ENCODE measurements at places on chromosomes 7 and 10. TPM values are rescaled to one million over a fixed set of nuclear protein-coding genes. Genes with fewer than 3 reads are reported as not detected.

ASIC3 gene
- total RNA-seq: 1.3 TPM

C1QL3 gene
- total RNA-seq: not detected

NACAD gene
- 3.2 TPM for total RNA-seq

MMD2 gene
- not detected for total RNA-seq

DNA sequence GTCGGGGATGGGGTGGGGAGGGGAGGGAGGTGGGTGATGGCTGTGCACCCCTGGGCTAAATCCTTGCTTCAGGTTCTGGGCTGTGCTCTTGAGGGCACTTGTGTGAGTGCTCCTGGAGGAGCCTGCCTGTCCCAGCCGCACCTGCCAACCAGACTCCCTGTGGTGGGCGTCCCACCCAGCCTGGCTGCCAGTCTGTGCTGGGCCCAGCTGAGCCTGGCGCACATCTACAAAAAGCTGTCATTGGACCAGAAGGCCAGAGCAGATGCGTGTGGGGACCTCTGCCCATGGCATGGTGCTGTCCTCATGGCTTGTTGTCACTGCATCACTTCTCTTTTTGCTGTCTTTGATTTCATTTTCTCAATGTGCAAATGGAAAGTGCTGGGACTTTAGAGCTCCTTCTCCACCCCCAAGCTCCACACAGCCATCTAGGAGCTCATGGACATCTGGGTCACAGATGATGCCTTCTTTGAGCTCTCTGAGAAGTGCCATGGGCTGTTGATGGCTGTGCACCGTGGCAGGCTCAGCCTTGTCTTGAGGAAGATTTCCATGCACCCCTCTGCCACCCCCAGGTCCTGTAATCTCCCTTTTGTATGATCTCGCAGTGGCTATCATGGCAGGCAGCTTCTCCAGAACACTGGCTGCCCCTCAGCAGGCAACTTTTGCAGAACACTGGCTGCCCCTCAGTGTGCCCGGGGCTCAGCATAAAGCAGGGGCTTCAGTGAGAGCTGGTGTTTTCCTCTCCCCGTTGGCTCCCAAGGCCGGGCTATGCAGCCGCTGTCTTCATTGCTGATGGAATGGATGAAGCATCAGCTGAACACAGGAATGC is 83.9 kb downstream of the ADCY1 start:
- no peak for DNase-seq

DNA sequence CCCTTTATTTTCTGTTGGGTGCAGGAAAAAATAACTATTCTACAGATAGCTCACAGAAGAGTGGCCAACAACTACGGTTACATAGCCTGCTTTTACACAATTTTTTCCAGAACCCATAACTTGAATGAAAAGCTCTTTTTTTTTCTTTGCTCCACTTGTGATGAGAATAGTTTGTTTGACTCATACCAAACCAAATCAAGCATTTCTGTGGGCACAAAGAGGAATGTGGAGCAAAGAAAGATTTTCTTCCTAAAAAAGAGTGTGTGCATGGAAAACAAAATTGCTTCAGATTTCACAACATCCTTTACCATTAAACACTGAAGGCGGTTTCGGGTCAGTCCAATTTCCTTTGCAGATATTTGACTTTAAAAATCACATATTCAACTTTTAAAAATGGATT is 54.8 kb upstream of the RAB11FIP2 start:
- DNase-seq: no peak
